ENCODE measurements at places on chromosomes 4 and X.

- DNase-seq: no peak
Measured at GRCh38 chr4:181676546-181676945, 566.7 kb upstream of the TENM3 start.

DNA sequence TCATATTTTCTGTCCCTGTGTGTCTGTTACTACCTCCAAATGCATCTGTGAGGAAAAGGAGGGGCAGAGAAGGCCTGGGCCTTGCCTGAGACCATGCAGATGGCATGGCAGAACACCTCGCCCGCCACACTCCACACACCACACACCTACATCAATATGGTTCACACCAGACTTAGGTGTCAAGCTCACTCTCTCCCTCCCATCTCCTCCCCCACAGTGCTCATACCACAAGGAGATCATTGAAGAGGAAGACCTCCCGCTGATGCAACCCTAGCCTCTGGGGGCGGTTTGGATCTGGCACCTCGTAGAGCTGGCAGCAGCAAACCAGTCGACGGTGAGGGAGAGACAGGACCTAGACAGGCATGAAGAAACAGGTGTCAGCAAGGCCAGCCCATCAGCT is 16.6 kb upstream of the KDM5C start:
- no peak for DNase-seq

- no peak for DNase-seq
Measured at GRCh38 chr4:109721033-109721432, 8.8 kb downstream of the PLA2G12A start.

DNA sequence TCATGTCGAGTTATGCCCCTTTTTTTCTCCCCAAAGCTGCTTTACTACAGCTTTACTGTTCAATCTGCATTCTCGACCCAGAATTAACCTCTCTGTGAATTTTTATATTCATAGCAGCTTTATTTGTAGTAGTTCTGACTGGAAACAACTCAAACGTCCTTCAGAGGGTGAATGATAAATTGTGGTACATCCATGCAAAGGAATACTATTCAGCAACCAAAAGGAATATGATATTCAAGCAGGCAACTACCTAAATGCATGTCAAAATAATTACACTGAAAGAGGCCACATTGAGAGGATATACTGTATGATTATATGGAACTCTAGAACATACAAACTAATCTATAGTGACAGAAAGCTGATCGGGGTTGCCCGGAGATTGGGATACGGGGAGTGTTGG is 20.0 kb upstream of the MECP2 start:
- DNase-seq: no peak
